Activated T-helper 1 cell treated with anti-CD3 and anti-CD28 coated beads, Interleukin-2, amount 50 U/mL, for 16 hours (primary cell): ENCODE measurements at places on chromosomes 6 and 20.

DNA sequence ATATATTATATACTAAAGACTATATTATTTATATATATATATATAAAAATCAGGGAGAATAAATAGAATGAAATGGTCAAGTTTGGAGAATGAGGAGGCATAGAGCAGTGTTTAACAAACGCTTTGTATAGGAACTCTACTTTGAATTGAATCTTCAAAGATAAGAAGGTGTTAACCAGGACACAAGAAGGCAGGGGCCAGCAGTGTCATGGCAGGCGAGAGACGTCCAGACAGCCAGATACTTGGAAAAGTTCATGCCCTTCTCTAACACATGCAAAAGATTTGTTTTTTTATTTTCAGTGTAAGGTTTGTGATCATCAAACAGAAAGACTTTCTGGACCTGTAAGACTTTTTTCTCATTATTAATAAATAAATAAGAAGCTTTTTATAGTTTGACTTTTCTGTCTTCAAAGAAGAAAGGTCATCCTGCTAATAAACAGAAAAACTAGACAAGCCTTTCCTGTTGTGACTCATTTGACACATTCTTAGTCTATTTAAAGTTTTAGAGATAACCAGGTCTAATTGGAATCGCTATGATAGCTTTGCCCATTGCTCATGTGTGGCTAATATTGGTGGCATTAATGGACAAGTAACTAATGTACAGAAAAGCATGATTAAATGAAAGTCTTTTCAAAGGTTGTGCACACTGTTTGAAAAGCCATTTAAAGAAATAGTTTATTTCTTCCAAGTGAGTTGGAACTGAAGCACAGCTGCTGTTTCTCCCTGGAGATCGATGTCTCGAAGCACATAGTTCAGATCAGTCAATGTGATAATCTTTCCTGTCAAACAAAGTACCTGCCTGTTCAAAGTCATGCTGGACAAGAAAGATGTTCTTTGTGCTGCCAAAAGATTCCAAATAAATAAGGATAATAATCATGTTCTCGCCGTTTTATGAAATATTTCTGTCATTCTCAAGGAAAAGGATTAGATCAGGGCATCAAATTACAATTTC lies 420.4 kb upstream of the OPRM1 start:
- no peak for DNase-seq

- no peak for DNase-seq
Observed at GRCh38 chr6:45661661-45662060, 283.9 kb upstream of the SUPT3H start.

DNA sequence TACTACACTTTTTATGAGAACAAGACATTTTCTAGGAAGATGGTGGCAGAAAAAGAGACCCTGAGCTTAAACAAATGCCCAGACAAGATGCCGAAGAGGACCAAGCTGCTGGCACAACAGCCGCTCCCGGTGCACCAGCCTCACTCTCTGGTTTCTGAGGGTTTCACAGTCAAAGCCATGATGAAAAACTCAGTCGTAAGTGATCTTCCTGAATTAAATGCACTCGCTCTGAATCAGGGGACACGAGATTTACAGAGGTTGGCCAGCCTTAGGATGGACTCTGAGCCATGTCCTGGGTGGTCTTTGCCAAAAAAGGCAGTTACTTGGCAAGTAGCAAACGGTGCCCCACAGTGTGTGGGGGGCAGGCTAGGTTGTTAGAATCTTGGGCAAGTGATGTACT lies 423 bp downstream of the PACRG start:
- DNase-seq = no peak

GRCh38 chr6:81938014-81938856 lies 185.8 kb upstream of the TENT5A start:
- DNase-seq = no peak
